ENCODE measurements at places on chromosomes 2 and 18. TPM values are rescaled to one million over a fixed set of nuclear protein-coding genes. Genes with fewer than 3 reads are reported as not detected.

GRCh38 chr2:160918906-160919503 lies 241.2 kb upstream of the TANK start:
- peak; percentile 65 for DNase-seq

DNA sequence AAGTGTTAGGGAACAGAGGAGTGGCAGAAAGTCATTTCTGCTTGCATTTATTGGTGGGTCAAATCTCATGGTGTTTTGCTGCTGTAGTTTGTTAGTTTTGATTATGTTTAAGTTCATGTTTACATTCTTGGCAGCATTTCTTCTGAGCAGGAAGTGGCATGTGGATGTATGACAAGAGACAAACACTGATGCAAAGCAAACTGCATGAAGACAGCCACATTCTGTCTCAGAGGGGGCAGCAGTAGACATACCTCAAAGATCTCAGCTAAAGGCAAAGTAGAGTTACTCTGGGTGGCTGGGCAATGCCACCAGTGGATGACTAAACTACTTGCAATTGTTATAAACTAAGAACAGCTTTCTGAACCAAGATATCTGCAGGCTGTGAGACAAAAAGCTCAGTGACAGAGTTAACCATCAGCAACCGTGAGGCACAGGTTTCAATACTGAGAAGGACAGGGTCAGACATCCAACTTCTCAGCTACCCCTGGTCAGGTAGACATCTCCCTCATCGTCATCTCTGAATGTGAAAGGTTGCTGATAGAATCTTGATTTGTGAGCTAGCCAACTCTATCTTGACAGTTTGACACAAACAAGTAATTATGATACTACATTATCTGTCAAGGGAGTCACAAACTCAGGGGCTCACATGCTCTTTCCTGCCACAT lies 16.4 kb downstream of the GALNT3 start:
- no peak for DNase-seq

GRCh38 chr2:23476786-23477185 lies 91.8 kb downstream of the KLHL29 start:
- no peak for DNase-seq

- peak; percentile 67 for DNase-seq
Observed at GRCh38 chr18:58362027-58362575, 266.8 kb downstream of the ALPK2 start.

DNA sequence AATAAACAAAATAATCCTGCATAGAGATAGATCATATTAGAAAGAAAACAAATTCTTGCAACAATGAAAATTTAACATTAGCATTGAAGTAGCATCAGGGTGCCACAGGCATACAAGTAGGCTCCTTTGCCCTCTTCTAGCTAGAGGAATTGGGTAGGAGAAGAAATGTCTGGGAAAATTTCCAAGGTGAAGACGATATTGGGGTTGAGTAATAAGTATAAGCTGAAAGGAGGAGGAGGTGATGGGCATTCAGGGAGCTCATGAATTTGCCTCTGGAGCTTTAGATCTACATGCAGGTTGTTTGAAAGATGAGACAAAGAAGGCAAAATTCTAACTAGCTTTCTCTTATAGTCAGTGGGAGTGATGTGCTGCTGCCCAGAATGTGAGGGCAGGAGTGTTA lies 504.9 kb downstream of the CCDC85A start:
- DNase-seq, result no peak

DNA sequence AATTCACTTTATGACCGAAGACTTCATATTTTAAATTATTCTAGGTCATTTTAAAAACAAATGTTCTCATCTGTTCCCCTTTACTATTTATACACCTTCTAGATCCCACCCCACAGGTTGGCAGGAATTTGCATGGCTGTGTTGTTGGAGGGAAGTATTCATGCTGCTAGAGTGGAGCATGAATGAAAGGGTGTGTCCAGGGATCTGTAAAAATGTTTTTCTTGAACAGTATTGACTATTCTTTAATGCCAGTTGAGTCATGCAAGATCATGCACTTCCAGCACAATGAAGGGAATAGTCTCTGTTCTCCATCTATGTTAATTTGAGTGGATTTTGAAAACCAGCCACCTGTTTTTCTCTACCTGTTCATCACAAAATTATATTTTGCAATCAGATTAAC lies 52.0 kb upstream of the COL3A1 start:
- DNase-seq, result no peak

- no peak for DNase-seq
Observed at GRCh38 chr18:36442717-36443116, 145.2 kb downstream of the FHOD3 start.

GRCh38 chr2:136206613-136207012 lies 88.7 kb upstream of the CXCR4 start:
- no peak for DNase-seq

GRCh38 chr18:9901377-9901776 lies 12.4 kb upstream of the VAPA start:
- DNase-seq, result no peak

DNA sequence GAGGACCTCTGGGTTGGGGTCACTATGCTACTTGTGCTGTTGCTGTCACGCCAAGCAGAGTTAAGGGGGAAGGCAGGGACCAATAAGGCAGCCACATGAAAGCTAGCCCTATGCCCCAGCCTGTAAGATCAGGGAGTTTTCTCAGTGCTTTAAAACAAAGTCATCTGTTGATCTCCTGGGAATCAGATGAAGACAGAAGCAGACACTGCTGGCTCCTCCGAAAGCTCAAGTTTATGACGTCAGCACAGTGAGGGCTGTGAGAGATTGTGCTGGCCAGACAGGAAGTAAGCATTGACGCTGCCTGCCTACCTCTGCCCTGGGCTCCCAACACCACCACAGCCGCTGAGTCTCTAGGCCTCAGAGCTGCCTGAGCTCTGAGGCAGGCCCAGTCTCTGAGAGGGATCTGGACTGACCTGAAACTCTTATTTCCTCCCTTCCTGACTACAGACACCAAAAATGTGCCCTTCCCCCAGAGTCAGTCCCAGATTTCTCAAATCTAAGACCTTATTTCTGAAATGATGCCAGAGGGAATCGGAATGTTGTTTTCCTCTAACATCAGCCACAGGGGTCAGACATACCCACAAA lies 118.1 kb upstream of the EPAS1 start:
- peak; percentile 76 for DNase-seq

- no peak for DNase-seq
Observed at GRCh38 chr18:37572736-37573135, 7.1 kb upstream of the CELF4 start.

- no peak for DNase-seq
Observed at GRCh38 chr18:44539926-44540325, 140.8 kb upstream of the SETBP1 start.

- no peak for DNase-seq
Observed at GRCh38 chr2:2586068-2586776, 255.1 kb upstream of the MYT1L start.

DNA sequence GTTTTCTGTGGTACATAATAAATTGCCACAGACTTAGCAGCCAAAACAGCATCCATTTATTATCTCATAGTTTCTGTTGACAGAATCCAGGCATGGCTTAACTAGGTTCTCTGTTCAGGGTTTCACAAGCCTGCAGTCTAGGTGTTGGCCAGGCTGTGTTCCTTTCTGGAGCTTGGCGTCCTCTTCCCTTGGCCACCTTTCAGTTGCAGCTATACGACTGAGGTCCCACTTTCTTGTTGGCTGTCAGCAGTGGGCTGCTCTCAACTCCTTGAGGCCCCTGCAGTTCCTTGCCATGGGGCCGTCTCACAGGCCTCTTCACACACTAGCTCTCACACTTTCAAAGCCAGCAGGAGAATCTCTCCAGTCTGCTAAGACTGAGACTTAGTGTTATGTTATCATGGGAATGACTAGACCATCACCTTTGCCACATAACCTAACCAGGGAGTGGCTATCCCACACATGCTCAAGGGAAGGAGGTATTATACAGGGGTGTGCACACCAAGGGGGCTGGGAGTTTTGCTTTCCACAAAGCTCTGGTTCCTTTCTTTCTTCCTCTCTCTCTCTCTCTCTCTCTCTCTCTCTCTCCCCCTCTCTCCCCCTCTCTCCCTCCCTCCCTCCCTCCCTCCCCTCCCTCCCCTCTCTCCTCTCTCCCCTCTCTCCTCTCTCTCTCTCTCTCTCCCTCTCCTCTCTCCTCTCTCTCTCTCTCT lies 15.8 kb downstream of the RIOK3 start:
- DNase-seq, result no peak

DNA sequence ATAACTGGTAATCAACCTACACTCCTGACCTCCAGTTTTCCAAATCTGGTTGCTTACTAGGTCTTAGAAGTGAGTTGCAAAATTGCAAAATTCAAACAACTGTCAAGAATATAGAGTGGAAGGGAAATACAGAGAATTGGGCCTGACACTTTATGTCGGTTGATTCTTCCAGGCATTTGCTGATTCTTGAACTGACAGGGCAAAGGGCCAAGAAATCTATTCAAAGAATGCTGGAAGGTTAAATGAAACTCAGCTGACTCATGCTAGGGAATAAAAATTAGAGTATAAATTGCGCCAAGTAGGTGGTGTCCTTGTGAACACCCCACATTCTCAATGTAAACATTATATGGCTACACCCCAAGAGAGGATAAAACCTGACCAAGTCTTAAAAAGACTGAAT lies 21.5 kb upstream of the ZSCAN30 start:
- no peak for DNase-seq

REG3G gene
- total RNA-seq, result 0.71 TPM

RTP5 gene
- not detected for total RNA-seq

PDE6D gene
- 23.4 TPM for total RNA-seq

DPP4 gene
- 3.5 TPM for total RNA-seq

G6PC2 gene
- not detected for total RNA-seq

GPR75 gene
- total RNA-seq, result 4.3 TPM

HRH4 gene
- total RNA-seq, result 0.15 TPM
